ENCODE measurements at places on chromosomes 11 and 22.

DNA sequence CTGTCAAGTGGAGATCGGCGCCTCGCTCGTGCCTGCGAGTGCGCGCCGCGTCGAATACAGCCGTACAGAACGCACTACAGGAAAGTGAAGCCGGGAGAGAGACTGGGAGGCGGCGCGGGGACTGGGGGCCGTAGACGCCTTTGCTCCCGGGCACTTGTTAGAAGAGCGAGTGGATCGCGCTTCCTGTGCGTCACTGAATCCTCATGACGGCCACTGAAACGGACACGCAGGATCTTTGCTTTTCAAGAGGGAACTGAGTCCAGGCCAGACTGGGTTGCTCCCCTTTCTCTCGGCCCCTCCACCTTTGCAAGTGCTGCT lies 314 bp downstream of the RIC8A start:
- no peak for DNase-seq

GRCh38 chr11:92941676-92942571 lies 27.5 kb upstream of the MTNR1B start:
- DNase-seq = no peak

DNA sequence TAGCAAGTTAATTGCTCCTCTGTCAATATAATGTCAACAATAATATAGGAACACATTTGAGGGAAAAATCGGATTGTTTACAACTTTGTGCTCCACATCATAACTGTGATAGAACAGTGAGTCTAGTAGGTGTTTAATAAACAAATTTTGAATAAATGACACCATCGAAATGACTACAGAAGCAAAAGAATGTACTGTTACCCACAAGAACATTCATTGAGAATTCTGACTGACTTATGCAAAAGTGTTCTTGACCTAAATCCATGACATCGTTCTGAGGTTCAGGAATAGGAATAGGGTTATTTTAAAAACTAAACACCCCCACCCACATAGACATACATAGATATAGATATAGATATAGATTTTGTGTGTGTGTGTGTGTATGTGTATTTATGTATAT lies 8.4 kb downstream of the LRRC4C start:
- no peak for DNase-seq

GRCh38 chr11:24134879-24135589 lies 361.8 kb upstream of the LUZP2 start:
- no peak for DNase-seq

GRCh38 chr22:33400061-33400840 lies 342.1 kb upstream of the SYN3 start:
- DNase-seq = no peak

GRCh38 chr11:68025047-68025446 lies 5.4 kb upstream of the NDUFS8 start:
- DNase-seq = no peak
